H54 (cell line): ENCODE measurements at places on chromosomes 1 and 21.

- DNase-seq = no peak
Measured at GRCh38 chr21:45250914-45251634, 36.6 kb downstream of the POFUT2 start.

GRCh38 chr1:235095938-235096562, 32.6 kb downstream of the TOMM20 start:
- DNase-seq = no peak

- no peak for DNase-seq
Measured at GRCh38 chr1:91747666-91748065, 138.3 kb downstream of the TGFBR3 start.

GRCh38 chr1:172394141-172394751, 26.2 kb upstream of the C1orf105 start:
- DNase-seq = no peak

DNA sequence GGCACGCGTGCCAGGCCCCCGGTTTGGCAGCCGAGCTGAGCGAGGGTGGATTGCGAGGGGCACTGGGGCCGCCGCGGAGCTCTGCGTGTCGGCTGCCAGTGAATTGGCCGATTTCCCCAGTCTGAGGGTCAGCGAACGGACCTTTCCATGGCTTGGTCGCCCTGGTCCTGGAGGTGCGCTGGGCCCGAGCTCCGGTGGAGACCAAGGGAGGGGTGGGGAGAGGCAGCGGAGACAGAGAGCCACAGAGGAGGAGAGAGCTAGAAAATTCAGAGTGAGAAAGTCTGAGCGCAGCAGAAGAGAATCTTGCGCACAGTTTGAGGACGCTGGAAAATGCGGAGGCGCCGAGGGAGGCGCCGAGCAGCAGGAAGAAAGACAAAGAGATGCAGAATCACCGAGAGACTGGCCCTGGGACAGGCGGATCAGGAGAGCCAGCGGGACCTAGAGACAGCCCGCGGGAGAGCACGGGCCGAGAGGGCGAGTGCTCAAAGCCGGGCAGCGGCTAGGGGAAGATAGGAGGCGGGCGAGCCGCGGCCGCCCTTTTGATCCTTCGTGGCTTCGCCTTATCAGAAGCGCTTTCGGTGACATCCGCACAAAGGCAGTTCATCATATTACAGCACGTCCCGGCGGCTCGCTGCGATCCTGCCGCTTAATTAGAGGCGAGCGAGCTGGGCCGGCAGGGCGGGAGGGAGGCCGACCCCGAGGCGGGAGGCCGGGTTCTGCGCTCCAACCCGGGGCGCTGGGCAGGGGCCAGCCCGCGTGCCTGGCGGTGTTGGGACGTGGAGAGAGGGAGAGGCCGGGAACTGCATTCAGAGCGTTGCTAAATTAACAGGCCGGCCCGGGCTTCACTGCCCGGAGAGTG, 12.7 kb downstream of the PAX7 start:
- no peak for DNase-seq

DNA sequence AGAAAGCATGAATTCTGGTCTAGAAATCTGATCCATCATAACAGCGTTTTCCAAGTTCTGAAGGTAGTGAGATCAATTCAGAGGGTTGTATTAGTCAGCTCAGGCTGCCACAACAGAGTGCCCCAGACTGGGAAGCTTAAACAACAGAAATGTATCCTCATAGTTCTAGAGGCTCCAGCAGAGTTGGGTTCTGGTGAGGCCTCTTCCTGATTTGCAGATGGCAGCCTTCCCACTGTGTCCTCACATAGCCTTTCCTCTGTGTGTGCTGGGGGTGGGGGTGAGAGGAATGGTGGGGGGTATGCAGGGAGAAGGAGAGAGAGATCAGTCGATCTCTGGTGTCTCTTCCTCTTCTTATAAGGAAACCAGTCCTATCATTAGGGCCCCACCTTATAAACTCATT, 15.1 kb downstream of the ZBTB8B start:
- no peak for DNase-seq

DNA sequence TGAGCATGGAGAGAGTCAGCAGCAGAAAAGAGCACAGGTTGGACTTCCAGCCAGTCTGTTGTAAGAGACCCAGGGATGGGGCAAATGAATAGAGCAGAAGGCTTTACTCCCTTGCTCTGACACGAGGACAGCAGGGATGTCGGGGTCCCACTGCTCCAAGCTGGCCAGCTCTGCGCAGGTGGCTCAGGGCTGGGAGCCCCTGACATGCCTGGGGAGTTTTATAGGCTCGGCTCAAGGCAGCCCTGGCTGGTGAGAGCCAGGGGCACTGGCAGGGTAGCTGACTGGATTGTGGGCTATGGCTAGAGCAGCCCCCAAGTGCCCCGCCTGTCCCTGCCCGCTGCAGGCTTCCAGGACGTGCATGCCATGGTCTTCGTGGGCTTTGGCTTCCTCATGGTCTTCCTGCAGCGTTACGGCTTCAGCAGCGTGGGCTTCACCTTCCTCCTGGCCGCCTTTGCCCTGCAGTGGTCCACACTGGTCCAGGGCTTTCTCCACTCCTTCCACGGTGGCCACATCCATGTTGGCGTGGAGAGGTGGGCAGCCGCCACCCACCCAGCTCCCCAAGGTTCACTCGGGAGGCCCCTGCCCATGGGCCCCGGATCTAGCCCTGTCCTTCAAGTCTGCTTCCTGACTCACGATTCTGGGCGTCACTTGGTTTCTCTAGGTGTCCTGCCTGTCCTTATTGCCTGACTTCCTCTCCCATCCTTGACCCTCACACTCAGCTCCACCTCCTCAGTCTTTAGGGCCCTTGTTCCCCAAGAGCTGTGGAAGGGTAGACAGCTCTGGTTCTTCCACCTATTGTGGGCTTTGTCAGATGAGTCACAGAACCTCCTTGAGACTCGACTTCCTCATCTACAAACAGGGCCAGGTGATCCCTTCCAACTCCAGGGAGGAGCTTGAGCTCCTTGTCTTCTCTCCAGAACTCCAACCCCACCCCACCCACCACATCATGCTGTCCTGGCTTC, 8.2 kb downstream of the RHBG start:
- no peak for DNase-seq

GRCh38 chr1:58714544-58714943, 14.7 kb upstream of the MYSM1 start:
- no peak for DNase-seq

GRCh38 chr1:153608742-153609584, 4.0 kb downstream of the S100A16 start:
- DNase-seq = peak; percentile 88

DNA sequence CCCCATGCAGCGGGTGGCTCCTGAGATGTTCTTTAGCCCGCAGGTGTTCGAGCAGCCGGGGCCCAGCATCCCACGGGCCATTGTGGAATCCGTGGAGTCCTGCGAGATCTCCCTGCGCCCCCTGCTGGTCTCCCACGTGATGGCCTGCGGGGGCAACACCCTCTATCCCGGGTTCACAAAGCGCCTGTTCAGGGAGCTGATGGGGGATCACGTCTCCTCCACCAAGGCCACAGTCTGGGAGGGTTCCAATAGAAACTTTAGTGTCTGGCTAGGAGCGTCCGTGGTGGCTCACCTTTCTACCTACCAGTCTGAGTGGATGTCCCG, 71.0 kb downstream of the ACTL8 start:
- peak; percentile 30 for DNase-seq

GRCh38 chr1:12503709-12504108, 114.3 kb downstream of the DHRS3 start:
- DNase-seq = no peak

GRCh38 chr1:17306407-17306806, 1.6 kb upstream of the PADI4 start:
- DNase-seq = no peak

DNA sequence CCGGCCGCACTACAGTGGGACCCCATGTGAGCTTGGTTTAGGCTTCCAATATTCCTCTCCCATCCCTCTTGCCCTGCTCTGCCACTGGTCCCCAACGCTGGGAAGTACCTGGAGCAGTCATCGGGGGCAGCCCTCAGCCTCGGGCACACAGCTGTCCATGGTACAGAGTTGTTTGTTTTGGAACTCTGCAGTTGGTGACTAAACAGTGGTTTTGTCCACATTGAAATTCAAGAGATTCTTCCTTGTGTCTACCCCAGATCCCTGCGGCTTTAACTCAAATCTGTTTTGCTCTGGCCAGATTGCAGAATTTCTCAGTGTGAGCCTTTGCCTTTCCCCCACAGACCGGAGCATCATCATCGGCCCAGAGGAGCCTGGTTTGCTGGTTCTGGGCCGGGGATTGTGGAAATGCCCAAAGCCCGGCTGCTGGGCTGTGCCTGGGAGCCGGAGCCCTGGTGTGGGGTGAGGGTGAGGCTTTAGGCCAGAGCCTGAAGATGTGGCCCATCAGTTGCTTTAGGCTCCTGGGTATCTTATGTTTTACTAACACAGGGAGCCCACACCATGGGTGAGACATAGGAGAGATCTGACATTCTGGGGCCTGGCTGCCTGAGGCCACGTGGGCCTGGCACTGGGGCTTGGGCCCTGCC, 93.2 kb downstream of the ARHGEF10L start:
- DNase-seq = peak; percentile 77

DNA sequence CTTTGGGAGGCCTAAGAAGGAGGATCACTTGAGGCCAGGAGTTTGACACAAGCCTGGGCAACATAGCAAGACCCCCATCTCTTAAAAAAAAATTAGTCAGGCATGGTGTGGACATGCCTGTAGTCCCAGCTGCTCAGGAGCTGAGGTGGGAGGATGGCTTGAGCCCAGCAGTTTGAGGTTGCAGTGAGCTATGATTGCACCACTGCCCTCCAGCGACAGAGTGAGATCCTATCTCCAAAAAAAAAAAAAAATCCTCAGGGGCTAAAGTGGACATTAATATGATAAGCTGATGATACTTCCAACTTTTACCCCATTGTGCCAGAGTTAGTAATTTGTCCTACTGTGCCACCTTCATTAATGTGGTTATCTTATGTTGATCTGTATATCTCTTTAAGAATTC, 327.8 kb upstream of the FMN2 start:
- DNase-seq = no peak

- no peak for DNase-seq
Measured at GRCh38 chr21:45030682-45031570, 43.5 kb upstream of the ADARB1 start.

- no peak for DNase-seq
Measured at GRCh38 chr1:79304131-79304530, 297.6 kb upstream of the ADGRL4 start.

- no peak for DNase-seq
Measured at GRCh38 chr1:209527372-209527771, 56.1 kb upstream of the CAMK1G start.

DNA sequence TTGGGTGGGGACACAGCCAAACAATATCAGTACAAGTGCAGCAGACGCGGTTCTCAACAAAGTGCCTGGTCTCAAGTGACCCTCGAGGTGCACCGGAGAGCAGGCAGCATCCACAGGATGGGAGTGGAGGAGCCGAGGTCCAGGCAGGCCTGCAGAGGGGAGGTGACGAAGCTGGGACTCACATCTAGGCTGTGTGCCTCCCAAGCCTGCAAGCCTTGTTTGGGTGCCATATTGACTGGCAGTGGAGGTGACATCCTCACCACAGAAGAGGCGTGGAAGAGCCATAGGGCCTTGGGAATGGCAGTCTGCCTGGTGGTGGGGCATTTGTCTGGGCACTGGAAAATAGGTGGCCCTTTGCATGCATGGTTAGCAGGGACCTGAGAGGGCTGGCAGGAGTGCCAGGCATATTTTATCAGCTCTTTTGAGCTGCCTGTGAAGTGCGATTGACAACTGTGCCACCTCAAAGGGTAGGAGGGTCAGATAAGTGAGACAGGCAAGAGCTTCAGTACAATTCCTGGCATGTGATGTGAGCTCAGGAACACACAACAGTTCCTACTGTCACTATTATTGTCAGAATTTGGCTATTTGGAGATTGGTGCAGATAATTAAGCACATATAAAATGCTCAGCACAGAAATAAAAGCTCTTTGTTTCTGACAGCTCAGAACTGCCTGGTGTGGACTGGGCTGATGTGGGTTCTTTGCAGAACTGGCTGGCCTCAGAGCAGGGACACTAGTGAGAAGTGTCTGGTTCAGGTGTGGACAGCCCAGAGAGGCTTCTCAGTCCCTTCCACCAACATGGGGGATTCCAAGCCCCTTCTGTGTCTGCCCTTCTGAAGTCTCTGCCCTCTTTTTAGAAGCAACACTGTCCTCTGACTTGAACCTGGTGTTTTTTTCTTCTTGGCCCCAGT, 347.6 kb upstream of the AJAP1 start:
- DNase-seq = no peak

DNA sequence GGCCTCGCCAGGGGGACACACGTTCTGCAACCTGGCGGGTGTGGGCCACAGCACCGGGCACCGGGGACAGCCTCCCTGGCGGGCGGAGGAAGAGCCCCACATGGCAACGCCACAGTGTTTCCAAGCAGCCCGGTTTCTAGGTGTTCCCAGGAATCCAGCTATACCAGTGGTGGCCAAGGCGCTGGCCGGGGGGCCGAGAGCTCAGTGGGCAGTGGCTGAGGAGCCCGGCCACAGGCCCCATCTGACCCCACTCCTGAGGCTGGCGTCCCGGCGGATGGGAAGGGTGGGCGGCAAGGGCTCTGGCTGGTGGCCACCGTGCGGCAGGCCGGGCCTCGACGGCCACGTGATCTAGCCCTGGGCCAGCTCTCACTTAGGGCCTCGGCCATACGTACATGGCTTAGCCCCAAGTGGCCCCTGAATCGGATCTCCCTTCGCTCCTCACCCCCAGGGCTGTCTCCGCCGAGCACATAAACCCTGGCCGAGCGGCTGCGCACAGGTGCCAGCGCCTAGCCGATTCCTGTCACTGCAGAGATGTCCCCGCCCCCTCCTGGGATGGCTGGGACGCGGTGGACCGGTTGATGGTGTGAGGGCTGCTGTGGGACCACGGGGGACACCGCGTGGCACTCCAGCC, 68.7 kb downstream of the MORN1 start:
- no peak for DNase-seq

GRCh38 chr1:3548156-3548893, 63.0 kb downstream of the MEGF6 start:
- peak; percentile 71 for DNase-seq
